ENCODE measurements at places on chromosomes 2 and 18.

GRCh38 chr18:79853993-79854364 is 56.2 kb downstream of the KCNG2 start:
- no peak for DNase-seq

GRCh38 chr2:219497495-219498279 is 1.0 kb upstream of the GMPPA start:
- no peak for DNase-seq

DNA sequence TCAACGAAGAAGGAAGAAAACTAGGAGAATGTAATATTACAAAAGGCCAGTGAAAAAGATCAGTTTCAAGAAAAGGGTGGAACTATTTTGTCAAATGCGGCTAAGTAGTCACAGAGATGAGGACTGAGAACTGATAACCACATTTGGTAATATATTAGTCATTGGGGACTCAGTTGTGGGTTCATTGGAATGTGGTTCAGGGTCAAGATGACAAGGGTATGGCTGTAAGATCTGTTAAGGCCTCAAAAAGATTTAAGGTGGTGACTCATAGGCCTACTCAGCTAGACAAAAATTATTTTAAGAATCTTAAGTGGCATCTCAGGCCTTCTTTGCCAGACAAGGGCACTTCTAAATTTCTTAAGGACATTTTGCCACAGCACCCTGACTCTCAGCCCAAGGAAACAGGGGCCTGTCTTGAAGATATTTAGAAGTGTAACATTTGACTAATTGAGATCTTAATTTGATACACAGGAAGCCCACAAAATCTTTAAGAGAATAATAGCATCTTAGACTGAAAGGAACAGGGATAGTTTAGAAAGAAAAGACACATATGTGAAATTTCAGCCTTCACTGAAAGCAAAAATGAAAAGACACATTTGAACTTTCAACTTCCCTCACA is 81.3 kb downstream of the STRADB start:
- DNase-seq = no peak

- no peak for DNase-seq
These were observed 222.9 kb downstream of the SNTG2 start for GRCh38 chr2:1173528-1173927.

- no peak for DNase-seq
These were observed 1051.3 kb upstream of the NRXN1 start for GRCh38 chr2:52083214-52083613.

- DNase-seq = no peak
These were observed 75.9 kb upstream of the LCLAT1 start for GRCh38 chr2:30371028-30371689.

- DNase-seq = no peak
These were observed 50.0 kb downstream of the NAB1 start for GRCh38 chr2:190698895-190699294.

DNA sequence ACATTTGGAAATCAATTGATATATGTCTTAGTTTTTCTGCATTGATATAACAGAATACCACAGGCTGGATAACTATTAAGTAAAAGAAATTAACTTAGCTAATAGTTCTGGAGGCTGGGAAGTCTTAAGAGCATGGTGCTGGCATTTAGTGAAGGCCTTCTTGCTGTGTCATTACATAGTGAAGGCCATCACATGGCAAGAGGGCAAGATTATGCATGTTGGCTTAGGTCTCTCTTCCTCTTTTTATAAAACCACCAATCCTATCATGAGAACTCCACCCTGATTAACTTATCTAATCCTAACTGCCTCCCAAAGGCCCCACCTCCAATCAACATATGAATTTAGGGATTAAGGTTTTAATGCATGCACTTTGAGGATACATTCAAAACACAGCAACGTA is 225.5 kb upstream of the VRK2 start:
- no peak for DNase-seq

DNA sequence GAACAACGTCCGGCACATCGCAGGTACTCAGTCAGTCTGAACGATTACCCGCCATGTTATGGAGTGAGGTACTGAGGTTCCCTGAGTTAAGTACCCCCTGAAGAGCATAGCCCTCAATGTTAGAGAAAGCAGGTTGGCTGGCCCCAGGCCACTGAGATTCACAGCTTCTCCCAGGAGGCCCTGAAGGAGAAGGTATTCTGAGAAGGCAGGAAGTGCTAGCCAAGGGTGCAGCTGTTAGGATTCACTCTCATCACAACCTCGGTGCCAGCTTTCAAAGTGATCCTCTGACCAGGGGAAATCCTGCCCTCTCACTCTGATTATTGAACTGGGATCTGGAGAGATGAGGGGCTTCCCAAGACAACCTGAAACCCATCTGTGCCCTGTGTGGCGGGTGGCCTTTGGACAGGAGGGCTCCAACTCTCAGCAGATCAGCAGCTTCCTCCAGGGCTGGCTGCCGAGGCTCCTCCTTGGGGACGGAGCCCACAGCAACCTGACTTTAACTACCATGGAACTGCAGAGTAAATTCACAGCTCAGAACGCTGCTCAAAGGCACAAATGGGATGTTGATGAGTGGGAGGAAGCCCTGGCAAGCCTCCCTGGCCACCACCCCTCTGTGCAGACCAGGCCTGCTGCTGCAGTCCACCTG is 7.8 kb downstream of the EHD3 start:
- no peak for DNase-seq

DNA sequence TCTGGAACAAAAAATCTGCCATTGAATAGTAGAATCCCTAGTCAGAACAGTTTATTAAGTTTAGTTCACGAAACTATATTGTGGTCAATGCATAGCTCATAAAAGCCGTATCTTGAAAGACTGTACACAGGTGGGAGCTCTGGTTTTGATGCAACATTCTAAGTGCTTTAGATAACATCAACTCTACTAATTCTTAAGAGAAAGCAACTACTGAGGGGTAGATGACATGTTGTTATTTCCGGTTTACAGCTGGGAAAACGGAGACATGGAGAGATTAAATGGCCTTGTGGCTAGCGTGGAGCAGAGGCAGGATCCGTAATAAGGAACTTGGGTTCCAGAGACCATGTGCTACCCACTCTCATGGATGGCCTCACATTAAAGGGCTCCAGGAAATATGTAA is 4.2 kb upstream of the ITGA6 start:
- DNase-seq = no peak

GRCh38 chr2:44100351-44100750 is 68.3 kb upstream of the PPM1B start:
- no peak for DNase-seq

DNA sequence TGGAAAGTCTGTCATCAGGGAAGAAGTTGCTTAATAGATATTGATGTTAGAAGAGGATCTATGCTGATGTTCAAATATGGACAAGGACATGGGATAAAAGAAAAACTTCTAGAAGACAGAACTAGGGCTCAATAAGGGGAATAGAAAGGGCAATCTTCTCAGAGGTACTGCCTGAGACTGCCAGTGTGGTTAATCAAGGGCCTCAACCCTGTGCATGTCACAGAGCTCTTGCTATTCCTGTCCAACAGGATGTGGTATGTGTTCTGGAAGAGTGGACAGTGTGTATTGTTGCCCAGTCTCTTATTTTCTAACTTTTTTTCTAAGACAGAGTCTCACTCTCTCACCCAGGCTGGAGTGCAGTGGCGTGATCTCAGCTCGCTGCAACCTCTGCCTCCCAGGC is 27.8 kb upstream of the RNF125 start:
- DNase-seq = no peak

GRCh38 chr2:68756178-68756577 is 21.6 kb downstream of the ARHGAP25 start:
- DNase-seq = no peak

Data from T-helper 22 cell (primary cell).